Activated CD4-positive, alpha-beta T cell treated with anti-CD3 and anti-CD28 coated beads for 24 hours (primary cell): ENCODE measurements at places on chromosomes 2 and 18.

GRCh38 chr18:30971338-30971956 is 71.1 kb downstream of the DSC3 start:
- DNase-seq = no peak

- no peak for DNase-seq
Observed at GRCh38 chr2:3291113-3291512, 86.5 kb downstream of the EIPR1 start.

DNA sequence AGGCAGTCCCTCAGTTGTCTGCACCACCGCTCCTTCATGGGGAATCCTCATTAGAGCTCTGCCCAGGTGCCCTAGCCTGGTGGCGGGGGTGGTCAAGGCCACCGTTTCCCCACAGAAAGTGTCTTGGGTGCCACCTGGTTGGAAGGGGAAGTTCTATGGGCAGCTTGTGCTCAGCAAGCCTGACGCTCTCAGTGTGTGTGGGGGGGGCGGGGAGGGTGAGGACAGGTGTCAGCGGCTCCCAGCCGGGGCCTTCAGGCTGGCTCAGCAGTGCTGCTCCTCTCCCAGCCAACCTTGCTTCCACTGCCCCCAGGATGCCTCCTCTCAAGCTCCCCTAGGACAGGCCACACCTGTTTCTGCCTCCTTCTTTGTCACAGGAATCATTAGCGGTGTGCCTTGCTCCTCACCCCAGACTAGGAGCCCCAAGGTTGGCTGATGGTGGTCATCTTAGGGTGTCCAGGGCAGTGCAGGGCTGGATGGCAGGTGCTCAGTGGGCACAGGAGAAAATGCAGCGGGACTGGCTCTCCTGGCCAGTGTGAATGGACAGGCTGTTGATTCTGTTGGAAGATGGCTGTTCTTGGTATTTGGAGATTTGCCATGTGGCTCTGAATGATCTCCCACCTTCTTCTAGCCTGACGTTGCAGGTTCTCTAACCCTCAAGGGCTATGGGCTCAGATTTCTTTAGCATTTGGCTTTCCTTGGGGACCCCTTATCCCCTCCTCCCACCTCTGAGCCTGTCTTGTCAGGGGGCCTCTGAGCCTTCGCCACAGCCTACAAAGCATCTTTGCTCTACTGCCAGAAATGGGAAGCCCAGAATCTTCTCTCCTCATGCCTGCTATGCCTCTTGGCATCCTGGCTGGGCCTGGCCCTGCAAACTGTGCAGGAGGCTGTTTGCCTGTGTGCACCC is 185.8 kb upstream of the HS6ST1 start:
- DNase-seq = no peak

DNA sequence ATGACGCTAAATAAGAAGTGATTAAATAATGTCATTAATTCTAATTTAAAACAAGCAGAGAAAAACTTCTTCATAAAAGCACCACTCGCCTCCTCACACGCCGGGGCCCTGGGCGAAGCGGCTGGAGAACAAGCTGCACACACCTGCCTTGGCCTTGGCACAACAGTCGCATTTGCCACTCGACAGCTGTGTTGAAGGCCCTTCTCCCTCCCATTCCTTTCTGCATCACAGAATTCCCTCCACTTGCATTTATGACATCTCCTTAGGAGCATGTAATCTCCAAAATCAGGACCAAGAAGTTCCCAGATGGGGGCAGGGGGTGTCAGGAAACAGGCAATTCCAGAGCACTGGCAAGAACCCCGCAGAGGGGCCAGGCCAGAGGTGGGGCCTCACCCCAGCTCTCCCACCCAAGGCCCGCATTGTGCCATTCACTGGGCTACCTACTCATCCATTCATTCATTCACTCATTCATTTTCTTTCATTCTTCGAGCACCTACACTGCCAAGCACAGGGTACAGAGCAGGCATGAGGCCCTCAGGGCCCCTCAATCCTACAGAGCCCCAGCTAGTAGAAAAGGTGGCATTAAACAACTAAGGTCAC is 6.4 kb downstream of the HDAC4 start:
- DNase-seq = no peak

DNA sequence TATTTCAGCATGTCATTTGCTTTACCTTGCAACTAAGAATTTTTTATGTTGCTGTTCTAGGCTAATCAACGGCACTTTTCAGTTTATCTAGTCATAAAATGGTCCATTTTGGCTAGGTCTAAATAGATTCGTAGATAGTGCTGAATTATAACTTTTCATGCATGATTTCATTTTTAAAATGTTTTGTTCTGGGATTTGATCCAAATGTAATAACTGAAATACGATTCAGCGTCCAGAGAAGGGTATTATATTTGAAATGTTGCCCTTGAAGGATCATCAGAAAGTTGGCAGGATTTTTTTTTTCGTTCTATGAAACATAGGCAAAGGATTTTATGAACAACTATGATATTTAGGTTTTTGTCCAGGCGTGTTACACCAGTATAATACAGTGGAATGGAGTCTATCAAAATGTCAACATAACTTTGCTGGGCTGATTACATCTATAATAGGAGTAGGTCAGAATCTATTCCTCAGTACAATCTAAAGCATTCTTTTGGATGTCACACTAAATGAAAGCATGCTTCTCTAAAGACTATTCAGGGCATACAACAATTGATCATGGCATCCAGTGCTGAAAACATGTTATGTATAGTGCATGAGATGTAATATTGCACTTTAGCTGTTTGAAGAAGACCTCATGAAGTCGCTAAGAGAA is 24.8 kb downstream of the TTC27 start:
- DNase-seq = no peak

DNA sequence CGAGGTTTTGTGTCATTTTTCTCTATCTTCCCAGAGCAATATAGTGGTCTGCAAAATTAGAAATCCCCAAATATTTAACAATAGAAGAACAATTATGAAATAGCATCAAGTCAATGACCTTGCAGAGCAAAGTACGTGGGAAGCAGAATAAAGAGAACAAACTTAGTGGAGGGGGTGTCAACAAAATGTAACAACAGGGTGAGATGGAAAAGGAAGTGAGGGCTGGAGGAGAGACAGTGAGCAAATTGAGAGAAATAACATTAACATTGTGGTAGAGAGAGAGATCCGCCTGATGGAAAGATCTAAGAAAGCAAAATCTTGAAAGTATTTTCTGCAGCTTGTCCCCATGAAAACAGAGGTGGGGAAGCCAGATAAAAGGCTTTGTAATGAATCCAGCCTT is 23.4 kb downstream of the ARHGAP15 start:
- no peak for DNase-seq

DNA sequence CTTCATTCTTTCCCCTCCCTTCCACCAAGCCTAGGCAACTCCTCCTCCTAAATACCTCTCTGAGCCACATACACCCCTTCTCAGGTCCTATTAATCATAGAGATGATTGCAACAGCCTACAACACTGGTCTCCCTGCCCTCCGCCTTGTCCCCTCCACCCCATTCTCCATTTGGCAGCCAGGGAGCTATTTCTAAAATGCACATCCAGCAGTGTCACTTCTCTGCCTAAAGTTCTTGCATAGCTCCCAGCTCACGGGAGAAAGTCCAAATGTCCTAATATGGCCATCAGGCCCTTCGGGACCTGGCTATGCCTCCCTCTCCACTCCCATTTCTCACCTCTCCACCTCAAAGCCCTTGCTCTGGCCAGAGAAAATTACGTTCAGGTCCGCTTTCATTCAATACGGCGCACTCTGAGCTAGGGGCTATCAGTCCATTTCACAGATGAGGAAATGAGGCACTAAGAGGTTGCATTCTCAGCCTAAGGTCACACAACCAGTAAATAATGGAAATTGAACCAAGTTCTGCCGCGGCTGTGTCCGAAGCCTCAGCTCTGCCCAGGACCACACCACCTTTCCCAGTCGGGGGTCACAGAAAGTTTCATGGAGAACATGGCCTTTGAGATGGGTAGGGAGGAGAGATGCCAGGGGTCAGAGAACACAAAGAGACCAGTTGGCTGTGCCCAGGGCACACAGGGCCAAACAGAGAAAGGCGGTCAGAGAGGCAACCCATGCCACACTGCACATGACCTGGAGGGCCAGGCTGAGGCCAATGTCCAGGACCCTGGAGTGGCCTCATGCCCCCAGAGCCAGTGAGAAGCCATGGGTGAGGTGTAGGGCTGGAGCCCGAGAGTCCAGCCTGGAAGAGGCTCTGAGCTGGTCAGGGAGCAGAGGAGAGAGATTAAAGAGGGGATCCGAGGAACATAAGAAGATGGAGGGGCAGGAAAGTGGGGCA is 72.8 kb downstream of the TNS1 start:
- no peak for DNase-seq

DNA sequence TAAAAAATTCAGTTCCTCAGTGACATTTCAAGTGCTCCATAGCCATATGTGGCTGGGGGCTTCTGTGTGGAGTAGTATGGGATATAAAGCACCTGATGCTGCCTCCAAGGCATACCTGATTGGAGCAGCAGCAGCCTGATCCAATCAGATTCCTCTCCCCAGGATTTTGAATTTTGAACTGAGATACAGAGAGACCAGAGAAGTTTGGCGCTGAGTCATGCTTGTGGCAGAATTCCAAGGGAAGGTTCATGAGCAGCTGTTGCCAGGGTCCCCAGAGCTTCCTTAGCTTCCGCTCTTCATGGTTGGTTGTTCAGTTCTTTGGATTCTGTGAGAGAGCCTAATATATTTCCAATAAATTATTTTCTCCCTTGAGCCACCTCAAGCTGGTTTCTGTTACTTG is 29.0 kb upstream of the CFAP36 start:
- no peak for DNase-seq

DNA sequence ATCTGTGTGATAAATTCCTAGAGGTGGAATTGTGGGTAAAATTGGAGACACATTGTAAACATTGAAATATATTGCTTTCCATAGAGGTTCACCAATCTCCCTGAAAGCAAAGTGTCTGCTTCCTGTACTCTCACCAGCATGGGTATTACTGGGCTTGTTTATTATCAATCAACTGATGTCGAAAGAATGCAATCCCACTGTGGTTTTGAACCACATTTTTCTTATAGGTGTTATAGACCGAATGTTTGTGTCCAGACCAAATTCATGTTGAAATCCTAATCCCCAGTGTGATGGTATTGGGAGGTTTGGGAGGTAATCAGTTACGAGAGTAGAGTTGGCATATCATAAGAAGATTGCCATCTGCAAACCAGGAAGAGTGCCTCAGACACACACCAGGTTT is 1212.4 kb downstream of the LRP1B start:
- DNase-seq = no peak

DNA sequence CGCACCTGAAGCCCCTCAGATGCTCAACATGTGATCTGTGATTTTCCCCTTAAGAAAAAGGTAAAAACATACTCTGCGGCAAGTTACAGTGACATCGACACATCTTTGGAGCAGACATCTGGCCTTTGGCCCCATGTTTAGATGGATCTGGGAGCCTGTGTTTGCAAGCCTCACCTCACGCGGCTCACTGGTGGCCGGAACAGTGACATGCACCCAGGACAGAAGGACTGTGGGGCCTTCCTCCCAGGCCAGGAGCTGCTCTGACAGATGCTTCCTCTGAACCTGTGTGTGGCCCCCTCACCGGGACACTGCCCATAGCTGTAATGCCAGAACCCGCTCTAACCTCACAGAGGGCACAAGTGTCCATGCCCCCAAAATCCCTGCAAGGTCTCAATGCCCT is 13.1 kb downstream of the PASK start:
- no peak for DNase-seq

- DNase-seq = no peak
Observed at GRCh38 chr18:5393779-5394178, 98.3 kb upstream of the ZBTB14 start.

DNA sequence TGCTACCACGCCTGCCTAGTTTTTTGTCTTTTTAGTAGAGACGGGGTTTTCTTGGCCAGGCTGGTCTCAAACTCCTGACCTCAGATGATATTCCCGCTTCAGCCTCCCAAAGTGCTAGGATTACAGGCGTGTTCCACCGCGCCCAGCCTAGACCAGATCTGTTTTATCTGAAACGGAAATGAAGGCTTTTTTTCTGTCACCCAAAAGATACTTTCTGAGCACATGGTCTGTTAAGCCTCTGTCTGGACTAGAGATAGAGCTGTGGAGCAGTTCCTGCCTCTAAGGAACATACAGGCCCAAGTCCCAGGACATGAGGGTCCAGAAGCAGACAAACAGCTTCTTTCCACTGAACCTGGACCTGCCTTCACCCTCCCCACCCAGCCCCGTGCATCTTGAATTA is 43.6 kb upstream of the PTMA start:
- DNase-seq = no peak

DNA sequence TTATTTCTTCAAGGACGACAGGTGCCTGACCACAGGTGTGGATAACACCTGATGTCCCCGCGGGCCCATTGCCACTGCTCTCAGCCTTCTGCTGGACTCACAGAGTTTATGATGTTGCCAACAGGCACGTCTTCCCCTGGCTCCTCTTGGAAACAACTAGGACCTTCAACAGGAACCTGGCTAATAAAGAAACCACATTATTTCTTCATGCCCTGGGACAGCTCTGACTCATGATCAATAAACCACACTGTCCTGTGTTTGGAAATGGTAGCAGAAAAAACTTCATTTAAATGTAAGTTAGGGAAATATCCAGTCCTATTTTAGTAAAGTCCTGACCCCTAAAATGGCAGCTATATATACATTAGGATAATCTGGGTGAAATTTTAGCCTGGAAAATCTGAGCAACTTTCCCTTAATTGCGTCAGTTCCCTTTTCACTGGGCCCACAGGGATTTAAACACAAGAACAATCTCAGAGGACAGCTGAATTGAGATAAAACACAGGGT is 158.9 kb downstream of the VAPA start:
- no peak for DNase-seq

- DNase-seq = no peak
Observed at GRCh38 chr2:171803757-171804156, 90.3 kb downstream of the SLC25A12 start.

DNA sequence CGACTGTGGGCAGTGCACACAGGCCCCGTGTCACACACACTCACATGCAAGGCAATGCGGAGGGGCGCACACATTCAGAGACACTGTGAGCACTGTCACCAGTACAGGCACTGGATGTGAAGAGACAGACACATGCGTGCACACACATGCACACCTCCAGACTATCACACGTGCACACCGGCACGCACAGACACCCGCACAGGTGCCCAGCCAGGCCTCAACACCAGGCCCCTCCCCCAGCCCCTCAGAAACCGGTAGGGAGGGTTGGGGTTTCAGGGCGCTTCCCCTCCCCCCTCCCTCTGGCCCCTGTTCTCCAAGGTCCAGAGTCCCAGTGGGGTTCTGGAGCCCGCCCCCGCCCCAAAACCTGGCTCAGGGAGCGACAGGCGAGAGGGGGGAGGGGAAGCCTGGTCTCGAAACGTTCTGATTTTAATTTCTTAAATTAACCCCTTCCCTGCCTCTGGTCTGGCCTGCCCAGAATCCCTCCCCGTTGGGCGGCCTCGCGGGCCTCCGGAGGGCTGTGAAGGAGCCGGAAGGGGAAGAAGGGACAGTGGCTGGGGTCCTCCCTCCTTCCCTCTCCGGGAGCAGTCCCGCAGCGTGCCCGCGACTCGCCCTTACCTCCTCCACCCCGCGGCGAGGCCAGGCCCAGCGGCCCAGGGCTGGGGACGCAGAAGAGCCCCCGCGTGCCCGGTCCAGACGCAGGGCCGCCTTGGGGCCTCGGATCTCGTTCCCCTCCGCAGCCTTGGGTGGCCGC is 558 bp downstream of the FBXO41 start:
- DNase-seq = no peak

GRCh38 chr2:6879011-6879410 is 1.4 kb downstream of the RSAD2 start:
- DNase-seq = no peak
